Brain (organoid and tissue), 16 donors: ENCODE measurements at places on chromosomes 6 and 20. TPM values are rescaled to one million over a fixed set of nuclear protein-coding genes. Genes with fewer than 3 reads are reported as not detected.

DNA sequence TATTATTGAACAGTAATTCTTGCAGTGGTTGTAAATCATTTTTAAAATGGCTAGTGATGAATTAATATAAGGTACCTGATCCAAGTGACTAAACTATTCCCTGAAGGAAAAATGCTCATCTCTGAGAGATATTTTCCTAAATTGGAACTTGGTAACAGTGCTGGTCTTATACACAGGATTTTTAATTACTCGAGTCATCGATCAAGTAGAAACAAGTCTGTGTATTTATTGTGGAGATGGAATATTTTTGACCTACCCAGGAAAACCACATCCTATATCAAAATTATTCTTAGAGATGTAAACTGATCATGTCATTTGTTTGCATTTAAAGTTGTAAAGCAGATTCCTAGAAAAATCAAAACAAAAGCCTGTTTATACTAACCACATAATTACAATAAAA, 166.9 kb downstream of the MOXD1 start:
- no peak for DNase-seq

DNA sequence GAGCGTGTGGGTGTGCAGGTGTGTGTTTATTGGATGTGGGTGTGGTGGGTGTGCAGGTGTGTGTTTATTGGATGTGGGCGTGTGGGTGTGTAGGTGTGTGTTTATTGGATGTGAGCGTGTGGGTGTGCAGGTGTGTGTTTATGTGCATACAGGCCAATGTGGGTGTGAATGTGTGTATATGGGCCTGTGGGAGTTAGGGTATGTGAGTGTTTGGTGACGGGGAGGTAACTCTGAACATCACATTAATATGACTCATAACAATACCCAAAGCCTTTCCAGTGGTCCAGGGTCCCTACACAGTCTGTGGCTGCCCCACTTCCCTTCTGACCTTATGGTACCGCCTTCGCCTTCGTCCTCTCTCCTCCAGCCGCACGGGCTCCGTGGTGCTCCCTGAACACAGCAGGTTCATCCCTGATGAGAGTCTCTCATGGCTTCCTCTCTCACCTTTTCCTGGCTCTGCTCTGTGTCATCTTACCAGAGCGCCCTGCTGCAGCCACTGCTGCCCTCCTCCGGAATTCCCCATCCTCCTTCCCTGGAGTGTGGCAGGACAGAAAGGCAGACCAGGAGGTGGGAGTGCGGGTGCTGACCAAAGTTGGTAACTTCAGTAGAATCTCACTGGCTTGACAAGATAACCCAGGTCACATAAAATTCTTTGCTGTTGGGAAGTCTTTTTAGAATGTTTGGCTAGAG, 80.0 kb downstream of the SLC2A10 start:
- DNase-seq, result no peak

Gene DEF6
- 4.7 TPM for polyA plus RNA-seq

Gene PAQR8
- polyA plus RNA-seq, result 63.5 TPM

DNA sequence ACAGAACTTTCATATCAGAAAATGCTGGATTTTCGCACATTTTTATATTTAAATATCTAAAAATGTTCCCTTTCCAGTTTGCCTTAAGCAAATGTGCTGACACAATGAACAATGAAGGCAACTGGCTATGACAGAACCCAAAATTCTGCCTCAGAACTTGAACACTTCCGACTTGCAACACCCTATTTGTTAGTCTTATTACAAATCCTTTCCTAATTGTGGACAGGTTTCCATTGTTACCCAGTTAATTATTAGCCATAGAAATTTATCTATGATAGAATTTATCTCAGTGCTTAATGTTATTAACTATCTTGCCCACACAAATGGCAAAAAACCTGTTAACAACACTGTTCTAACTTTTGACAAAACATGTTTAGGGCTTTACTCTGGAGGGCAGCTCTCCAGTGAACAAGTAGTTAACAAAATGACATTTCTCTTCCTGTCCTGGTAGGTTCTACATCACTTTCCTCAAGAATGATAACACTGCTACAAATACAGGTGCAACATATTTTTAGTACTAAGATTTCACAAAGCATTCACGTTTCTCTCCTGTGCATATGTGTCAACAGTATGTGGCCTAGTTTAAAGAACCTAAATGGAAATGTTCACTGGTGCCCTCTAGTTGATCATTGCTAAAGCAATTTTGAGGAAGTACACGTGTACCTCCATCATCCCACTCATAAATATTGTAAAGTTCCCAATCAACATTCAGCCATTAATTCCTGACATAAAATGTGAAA, 58.4 kb downstream of the HIVEP2 start:
- DNase-seq, result peak; percentile 56
